ENCODE measurements at places on chromosomes 13 and 19.

- DNase-seq = no peak
Observed at GRCh38 chr13:113116206-113116800, 6.3 kb upstream of the F10 start.

- DNase-seq = no peak
Observed at GRCh38 chr19:45814166-45814780, 835 bp downstream of the RSPH6A start.

- no peak for DNase-seq
Observed at GRCh38 chr13:33119022-33119781, 103.0 kb downstream of the KL start.

DNA sequence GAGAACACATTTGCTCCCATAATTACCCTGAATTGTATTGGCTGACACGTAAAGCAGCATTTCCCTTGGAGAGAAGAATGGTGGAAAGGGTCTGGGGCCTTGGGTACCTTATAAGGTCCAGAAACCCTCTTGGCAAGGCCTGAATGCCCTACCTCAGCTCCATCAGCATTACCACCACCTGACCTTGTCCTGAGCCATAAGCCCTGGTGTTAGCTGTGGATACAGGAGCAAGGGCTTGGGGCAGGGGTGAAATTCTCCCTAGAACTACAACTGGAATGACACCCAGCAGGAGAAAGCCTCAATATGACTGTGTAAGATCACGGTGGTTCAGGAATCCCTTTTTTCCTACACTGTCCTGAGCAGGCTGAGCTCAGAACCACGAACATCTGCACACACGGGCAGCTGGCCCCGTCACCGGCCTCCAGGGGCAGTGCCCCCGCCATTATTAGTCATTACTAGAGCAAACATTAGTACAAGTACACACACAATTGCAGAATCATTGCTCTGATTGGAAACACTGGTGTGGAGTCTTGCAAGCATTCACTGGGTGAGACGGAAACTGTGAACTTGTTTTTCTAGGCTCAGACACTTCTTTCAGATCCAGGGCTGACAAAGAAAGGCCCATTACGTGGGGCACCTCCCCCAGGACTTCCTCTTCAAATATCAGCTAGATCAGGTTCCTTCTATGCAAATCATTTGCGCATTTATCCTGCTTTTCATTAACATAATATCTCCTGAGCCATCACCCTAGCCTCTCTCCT, 26.8 kb upstream of the MTIF3 start:
- DNase-seq = peak; percentile 90

DNA sequence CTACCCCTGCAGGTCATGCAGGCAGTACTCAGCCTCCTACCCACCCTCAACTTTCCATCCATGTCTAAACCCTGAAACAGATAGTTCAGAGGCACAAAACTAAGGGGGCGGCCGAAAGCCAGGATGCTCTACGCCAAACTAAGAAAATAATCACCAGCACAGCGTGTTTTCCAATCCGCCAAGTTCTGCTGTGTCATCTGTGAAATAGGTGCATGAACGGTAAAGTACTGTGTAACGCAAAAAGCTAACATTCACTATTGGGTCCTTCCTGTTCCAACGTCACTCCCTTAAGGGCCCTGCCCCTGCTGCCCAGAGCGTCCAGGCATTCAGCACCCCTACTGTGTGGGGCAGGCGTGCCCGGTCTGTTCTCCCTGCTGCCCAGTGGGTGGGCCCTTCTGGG, 12.2 kb upstream of the TIMM44 start:
- no peak for DNase-seq

DNA sequence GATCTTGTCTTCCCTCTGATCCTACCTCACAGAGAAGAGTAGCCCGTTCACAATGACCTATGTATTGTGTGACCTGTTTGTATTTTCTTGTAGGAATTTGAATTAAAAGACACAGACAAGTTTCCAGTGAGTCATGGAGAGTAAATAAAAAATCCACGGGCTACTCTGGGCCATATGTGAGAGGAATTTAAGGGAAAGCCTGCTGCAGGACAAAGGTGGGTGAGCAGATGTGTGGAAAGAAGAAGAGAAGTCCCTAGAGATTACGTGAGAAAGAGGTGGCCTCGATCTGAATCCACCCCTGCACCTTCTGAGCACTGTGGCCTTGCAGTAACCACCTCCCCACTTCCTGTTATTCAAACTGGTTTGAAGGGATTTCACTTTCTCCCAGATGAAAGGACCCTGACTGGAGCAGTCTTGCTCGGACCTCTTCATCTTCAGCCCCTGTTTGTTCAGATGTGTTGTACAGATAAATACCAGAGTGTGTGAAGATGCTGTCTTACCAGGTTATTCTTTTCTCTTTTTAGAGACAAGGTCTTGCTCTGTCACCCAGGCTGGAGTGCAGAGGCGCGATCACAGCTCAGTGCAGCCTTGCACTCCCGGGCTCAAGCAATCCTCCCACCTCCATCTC, 205.4 kb downstream of the PDS5B start:
- peak; percentile 27 for DNase-seq

DNA sequence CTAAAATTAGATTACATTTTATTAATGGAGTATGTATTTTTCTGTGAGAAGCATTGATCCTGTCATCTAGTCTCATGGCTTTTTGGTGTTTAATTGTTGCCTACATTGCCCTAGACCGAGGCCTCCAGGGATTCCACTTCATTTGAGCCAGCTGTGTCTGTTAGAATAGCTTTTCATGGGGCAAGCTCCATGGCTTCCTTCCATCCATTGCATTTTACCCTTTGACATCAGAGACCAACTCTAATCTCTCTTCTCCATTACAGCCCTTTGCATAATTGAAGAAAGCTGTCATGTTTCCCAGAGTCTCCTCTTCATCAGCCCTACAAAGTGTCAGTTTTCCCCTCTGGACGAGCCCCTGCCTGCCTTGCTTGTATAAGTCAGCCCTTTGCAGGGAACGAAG, 70.6 kb downstream of the MTUS2 start:
- no peak for DNase-seq

Data from foreskin fibroblast (primary cell).